Type B pancreatic cell (in vitro differentiated cells): ENCODE measurements at places on chromosomes 3 and 15. TPM values are rescaled to one million over a fixed set of nuclear protein-coding genes. Genes with fewer than 3 reads are reported as not detected.

The CGNL1 gene
- 11.8 and 16.9 TPM in 2 replicates for total RNA-seq

The GPR156 gene
- total RNA-seq = 0.45 and 1.5 TPM in 2 replicates

DNA sequence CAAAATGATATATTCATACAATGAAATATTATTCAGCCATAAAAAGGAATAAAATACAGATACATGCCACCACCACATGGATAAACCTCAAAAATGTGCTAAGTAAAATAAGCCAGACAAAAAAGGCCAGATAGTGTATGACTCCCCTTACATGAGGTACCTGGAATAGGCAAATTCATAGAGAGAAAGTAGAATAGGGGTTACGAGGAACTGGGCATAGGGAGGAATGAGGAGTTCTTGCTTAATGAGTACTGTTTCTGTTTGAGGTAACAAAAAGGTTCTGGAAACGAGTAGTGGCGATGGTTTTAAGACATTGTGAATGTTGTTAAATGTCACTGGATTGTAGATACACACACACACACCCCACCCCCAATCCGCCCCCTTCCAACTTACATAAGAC is 8.2 kb downstream of the RAF1 start:
- H3K4me1 ChIP-seq = peaks cover 38% of the 10 kb centered on the region
- H3K36me3 ChIP-seq = peaks cover 17% of the 10 kb centered on the region
- no peak overlapping the region for H3K4me3 ChIP-seq
- no peak for DNase-seq
- H3K27me3 ChIP-seq = no peaks in the 10 kb centered on the region

- DNase-seq = no peak
- no peaks in the 10 kb centered on the region for H3K27me3 ChIP-seq
- H3K4me1 ChIP-seq = peaks cover 10% of the 10 kb centered on the region
- no peak overlapping the region for H3K4me3 ChIP-seq
- no peaks in the 10 kb centered on the region for H3K36me3 ChIP-seq
These were observed 12.2 kb downstream of the NCEH1 start for GRCh38 chr3:172698631-172699030.

- peak overlapping the region; percentile 56 for H3K27ac ChIP-seq
- no peaks in the 10 kb centered on the region for H3K36me3 ChIP-seq
- H3K4me3 ChIP-seq = peak overlapping the region; percentile 90
- peak; percentile 66 for DNase-seq
These were observed 1003.9 kb upstream of the NR2F2 start for GRCh38 chr15:95326431-95327182.

DNA sequence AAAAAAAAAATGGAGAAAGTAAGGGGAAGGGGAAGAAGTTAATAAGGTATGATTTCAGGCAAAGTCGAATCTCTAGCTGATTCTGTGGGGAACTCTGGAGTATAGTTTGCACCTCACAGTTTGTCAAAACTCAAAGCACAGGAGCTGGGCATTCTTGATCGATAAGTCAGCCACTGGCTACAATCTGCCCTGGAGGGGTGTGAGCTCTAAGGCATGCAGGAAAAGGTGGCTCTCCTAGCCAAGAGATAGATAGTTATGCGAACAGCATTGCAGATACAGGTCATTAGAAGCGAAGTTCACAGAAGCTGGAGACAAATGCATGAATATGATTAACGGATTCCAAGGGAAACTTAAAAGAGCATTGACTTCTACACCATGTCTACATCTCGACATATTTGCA is 952.6 kb downstream of the AGBL1 start:
- no peak for DNase-seq
- no peak overlapping the region for H3K27ac ChIP-seq

- no peak overlapping the region for H3K27ac ChIP-seq
- peaks cover 36% of the 10 kb centered on the region for H3K4me1 ChIP-seq
- H3K27me3 ChIP-seq = no peaks in the 10 kb centered on the region
- no peak overlapping the region for H3K4me3 ChIP-seq
- no peaks in the 10 kb centered on the region for H3K36me3 ChIP-seq
These were observed 372.8 kb upstream of the TBL1XR1 start for GRCh38 chr3:177569875-177570657.

DNA sequence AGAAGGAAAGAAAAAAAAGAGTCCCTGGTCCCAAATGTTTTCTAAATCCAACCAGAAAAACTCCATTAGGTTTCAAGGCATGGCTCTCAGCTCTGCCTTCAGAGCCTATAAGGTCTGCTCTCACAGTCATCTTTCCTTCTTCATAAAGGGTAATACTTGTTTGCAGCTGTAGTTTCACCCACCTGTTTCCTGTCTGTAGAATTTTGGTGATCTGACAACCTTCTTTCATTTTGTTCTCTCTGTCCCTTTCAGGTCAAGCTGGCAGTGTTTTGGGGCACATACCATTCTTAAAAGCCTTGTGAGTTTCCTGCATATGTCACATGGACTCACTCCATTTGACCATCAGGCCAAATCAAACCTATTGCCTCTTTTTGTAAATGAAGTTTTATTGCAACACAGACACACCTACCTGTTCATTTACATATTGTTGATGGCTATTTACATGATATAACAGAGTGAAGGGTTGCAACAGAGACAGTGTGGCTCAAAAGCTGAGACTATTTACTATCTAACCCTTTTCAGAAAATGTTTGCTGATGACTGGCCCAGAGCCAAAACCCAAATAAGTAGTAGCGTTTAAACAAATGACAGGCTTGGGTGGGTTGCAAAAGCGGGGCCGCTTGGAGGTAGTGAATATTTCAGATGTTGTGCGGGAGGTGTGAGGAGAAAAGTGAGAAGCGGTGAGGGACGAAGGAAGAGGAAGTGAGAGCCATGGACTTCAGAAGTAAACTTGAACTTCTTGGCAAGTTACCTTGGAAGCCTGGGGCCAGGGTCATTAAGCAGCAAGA is 292.7 kb upstream of the PROK2 start:
- H3K36me3 ChIP-seq = peaks cover 5% of the 10 kb centered on the region
- H3K27ac ChIP-seq = no peak overlapping the region
- H3K4me3 ChIP-seq = no peak overlapping the region
- no peak for DNase-seq
- H3K27me3 ChIP-seq = no peaks in the 10 kb centered on the region
- H3K4me1 ChIP-seq = peaks cover 11% of the 10 kb centered on the region

- H3K36me3 ChIP-seq = peaks cover 4% of the 10 kb centered on the region
- H3K4me1 ChIP-seq = no peaks in the 10 kb centered on the region
- H3K4me3 ChIP-seq = no peak overlapping the region
- H3K27me3 ChIP-seq = no peaks in the 10 kb centered on the region
- H3K27ac ChIP-seq = no peak overlapping the region
These were observed 81.5 kb downstream of the CSNK1G1 start for GRCh38 chr15:64274341-64274950.

DNA sequence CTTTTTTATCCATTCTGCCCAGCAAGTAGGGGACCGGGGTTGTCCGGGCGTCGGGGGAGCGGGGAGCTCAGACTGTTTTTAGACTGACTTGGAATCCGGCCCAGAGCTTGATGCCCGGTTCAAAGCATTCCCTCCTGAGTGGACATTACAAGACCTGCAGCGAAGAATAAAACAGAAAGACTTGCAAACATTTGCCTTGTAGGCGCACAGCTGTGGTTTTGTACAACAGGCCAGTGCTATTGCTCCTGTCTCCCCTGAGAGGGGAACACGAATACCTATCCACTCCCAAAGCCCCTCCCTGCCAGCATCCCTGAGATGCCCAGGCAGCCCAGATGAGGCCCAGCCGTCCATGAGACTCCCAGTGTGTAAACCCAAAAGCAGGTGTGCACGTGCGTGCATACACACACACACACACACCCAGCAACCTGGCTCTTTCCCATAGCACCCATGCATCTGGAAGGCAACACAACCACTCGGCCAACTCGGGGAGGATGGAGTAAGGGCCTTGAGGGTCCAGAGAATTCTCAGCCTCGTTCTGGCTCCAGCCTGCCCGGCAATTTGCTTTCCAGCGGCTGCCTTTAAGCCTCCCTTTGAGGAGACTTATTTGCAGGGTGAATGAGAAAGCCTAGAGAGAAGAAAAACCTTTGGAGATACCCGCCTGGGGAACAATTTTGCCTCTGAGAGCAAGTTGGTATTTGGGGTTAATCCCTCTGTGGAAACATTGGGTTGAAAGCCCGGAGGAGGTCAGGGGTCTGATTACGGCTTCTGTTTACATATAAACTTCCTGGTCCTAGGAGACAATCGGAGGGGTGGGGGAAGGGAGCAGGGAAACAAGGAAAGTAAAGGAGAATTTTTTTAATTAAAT is 161.0 kb upstream of the HES1 start:
- no peaks in the 10 kb centered on the region for H3K27me3 ChIP-seq
- peak overlapping the region; percentile 60 for H3K4me3 ChIP-seq
- H3K4me1 ChIP-seq = peaks cover 54% of the 10 kb centered on the region
- no peak for DNase-seq
